Sigmoid colon (tissue), 7 donors: ENCODE measurements at places on chromosomes 2 and 18. TPM values are rescaled to one million over a fixed set of nuclear protein-coding genes. Genes with fewer than 3 reads are reported as not detected.
A peak's percentile ranks its signal among the peaks of the same experiment; 100 is the strongest.

DNA sequence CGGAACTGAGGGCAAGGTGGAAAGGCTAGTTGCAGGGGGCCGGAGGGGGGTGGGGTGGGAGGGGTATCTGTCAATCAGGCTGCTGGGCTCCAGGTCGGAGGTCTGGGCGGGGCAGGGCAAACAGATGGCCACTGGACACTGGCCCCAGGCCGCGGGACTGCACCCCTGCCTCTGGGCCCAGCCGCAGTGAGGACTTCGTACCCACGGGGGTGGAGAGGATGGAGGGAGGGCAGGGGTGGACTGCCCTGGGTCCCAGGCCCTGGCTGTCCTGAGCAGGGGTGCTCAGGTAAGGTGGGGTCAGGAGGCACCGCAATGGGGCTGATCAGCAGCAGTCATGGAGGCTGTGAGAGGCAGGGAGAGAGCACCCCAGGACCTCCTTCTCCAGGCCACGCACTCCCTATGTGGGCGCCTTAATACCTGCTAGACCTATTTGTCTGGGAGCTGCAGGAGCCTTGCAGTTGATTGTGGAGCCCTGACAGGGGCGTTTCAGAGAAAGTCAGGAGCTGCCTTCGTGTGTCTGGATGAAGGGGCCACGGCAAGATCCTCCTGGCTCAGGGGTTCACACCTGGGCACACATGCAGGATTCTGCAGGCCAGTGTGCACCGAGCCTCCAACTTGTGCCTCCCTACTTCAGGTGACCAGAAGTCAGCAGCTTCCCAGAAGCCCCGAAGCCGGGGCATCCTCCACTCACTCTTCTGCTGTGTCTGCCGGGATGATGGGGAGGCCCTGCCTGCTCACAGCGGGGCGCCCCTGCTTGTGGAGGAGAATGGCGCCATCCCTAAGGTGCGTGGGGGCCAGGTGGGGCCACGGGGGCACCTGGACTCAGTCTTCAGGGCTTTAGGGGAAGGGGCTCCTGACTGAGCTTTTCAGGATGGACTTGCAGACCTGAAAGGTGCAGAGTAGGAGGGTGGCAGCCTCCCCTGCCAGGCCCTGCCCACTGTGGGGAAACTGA is 1.5 kb downstream of the CTDSP1 start:
- H3K27ac ChIP-seq = peak overlapping the region; percentile 100
- peaks cover 31% of the 10 kb centered on the region for H3K36me3 ChIP-seq
- DNase-seq = peak; percentile 73
- no peaks in the 10 kb centered on the region for H3K27me3 ChIP-seq
- peak overlapping the region; percentile 97 for H3K4me3 ChIP-seq

DNA sequence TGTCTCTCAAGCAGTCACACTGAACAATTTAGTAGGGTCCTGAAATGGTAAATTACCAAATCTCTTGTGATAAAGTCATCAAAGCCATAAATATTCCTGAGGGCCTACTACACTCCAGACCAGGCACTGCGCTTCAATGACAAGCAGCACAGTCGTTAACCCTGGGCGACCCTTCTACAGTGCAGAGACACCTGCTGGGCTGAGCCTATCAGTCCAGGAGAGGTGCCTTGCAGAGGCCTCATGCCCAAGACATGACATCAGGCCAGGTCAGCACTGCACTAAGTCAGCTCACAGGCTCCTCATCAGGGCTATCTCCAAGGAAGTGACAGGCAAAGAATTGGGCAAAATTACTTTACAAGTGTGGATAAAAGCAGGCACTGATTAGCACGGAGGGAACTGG is 166.4 kb upstream of the EPB41L3 start:
- H3K4me3 ChIP-seq = no peak overlapping the region
- no peak for DNase-seq
- no peaks in the 10 kb centered on the region for H3K27me3 ChIP-seq
- H3K27ac ChIP-seq = no peak overlapping the region

GRCh38 chr2:46557788-46558187 is 78.4 kb downstream of the TMEM247 start:
- DNase-seq = no peak
- no peak overlapping the region for H3K27ac ChIP-seq
- H3K4me3 ChIP-seq = no peak overlapping the region
- H3K4me1 ChIP-seq = peaks cover 49% of the 10 kb centered on the region
- H3K27me3 ChIP-seq = no peaks in the 10 kb centered on the region

GRCh38 chr2:11444737-11445136 is 21.2 kb downstream of the E2F6 start:
- H3K27me3 ChIP-seq = no peaks in the 10 kb centered on the region
- H3K4me1 ChIP-seq = no peaks in the 10 kb centered on the region
- H3K27ac ChIP-seq = no peak overlapping the region
- no peak for DNase-seq
- H3K4me3 ChIP-seq = no peak overlapping the region

DNA sequence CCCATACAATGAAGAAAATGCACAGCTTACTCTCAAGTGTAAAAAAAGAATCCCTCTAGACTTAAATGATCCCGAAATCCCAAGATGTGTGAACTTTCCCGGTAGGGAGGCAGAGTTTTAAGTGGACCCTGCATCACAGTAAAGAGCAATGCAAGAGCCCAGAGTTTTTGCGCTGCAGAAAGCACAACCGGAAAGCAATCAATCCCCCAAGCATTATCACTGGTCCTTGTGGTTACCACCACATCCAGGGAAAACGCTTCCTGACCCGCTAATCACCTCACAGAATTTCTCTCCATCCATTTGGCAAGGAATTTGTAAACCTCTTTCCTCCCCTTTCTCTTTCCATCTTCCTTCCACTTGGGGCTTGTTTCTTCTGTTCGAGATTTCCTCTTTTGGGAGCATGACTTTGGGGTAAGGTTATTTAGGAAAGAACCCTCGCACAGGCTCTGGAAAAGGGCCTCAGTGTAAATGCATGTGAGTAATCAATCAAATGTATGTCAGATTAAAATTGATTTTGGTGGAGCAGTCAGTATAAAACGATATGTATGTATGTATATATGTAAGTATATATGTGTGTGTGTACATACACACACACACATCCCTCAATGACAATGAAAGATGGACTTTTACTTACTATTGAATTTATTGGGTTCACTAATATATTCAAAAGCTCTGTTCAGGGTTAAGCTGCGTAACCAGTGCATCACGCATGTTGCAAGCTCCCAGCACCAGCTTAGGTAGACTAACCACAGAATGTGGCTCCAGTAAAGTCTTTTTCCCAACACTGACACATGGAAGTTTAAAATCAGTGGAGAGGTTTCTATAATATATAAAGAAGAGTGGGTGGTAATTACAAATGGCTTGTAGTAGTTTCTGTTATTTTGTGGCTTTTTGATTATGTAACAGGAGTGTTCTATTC is 1.6 kb downstream of the PLCL1 start:
- peaks cover 45% of the 10 kb centered on the region for H3K4me1 ChIP-seq
- no peaks in the 10 kb centered on the region for H3K36me3 ChIP-seq
- H3K27ac ChIP-seq = peak overlapping the region; percentile 86
- DNase-seq = no peak
- H3K27me3 ChIP-seq = no peaks in the 10 kb centered on the region

DNA sequence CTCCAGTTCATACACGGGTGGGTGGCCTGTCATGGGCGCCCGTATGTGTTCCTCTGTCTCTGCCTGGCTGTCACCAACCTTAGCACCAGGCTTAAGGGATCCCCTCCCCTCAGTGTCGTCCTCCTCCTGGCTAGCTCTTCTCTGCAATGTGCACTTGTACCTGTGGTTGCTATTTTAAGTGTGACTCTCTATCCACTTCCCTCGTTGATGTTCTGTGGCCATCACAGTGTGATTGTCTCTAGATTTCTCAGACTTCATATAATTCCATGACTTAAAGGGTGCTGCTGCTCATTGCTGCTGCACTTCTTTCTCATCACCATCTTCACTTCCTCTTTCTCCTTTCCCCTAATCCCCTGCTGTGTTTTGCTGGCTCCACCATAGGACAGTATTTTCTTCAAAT is 143.4 kb downstream of the EML6 start:
- no peaks in the 10 kb centered on the region for H3K36me3 ChIP-seq
- H3K27me3 ChIP-seq = no peaks in the 10 kb centered on the region
- no peaks in the 10 kb centered on the region for H3K4me1 ChIP-seq
- no peak overlapping the region for H3K27ac ChIP-seq

- H3K27ac ChIP-seq = no peak overlapping the region
- H3K4me3 ChIP-seq = no peak overlapping the region
- H3K4me1 ChIP-seq = no peaks in the 10 kb centered on the region
Measured at GRCh38 chr2:100350661-100351185, 28.4 kb upstream of the LONRF2 start.

- H3K4me1 ChIP-seq = no peaks in the 10 kb centered on the region
- H3K27me3 ChIP-seq = no peaks in the 10 kb centered on the region
- no peak overlapping the region for H3K27ac ChIP-seq
- no peak overlapping the region for H3K4me3 ChIP-seq
- no peaks in the 10 kb centered on the region for H3K36me3 ChIP-seq
Measured at GRCh38 chr2:150729495-150729955, 242.1 kb upstream of the RND3 start.

DNA sequence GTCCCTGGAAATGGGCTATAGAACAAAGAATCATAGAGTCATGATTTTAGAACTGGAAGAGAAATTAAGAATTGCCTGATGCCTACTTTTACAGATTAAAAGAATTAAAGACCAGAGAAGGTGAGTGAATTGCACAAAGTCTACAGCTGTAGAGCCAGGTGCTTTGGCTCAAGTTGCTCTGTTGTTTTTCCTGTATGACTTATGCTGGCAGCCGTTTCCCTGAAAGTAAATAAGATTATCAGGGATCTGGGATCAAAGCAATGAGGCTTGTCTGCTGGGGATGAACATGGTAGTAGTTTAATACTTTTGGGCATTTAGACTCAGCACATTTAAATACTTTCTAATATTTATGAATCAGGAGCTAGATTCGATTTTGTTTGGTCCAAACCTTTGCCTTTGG is 166.9 kb downstream of the PRPF40A start:
- peaks cover 5% of the 10 kb centered on the region for H3K4me1 ChIP-seq
- DNase-seq = no peak
- H3K36me3 ChIP-seq = no peaks in the 10 kb centered on the region
- H3K4me3 ChIP-seq = no peak overlapping the region

DNA sequence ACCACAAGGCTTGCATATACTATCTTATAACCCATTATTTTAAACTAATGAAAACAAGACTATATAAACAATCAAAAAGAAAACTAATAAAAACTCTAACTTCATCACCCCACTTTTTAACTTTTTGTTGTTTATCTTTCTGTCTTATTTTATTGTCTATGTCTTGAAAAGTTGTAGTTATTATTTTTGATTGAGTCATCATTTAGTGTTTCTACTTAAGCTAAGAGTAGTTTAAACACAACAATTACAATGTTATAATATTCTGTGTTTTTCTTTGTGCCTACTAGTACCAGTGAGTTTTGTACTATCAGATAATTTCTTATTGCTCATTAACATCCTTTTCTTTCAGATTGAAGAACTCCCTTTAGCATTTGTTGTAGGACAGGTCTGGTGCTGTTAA is 318.7 kb upstream of the ATP5MC3 start:
- no peaks in the 10 kb centered on the region for H3K36me3 ChIP-seq
- H3K4me1 ChIP-seq = no peaks in the 10 kb centered on the region
- no peak overlapping the region for H3K27ac ChIP-seq

- H3K27ac ChIP-seq = no peak overlapping the region
- peaks cover 5% of the 10 kb centered on the region for H3K36me3 ChIP-seq
- no peak for DNase-seq
- no peaks in the 10 kb centered on the region for H3K27me3 ChIP-seq
Measured at GRCh38 chr2:121520641-121520994, 10.1 kb upstream of the RNU4ATAC start.

DNA sequence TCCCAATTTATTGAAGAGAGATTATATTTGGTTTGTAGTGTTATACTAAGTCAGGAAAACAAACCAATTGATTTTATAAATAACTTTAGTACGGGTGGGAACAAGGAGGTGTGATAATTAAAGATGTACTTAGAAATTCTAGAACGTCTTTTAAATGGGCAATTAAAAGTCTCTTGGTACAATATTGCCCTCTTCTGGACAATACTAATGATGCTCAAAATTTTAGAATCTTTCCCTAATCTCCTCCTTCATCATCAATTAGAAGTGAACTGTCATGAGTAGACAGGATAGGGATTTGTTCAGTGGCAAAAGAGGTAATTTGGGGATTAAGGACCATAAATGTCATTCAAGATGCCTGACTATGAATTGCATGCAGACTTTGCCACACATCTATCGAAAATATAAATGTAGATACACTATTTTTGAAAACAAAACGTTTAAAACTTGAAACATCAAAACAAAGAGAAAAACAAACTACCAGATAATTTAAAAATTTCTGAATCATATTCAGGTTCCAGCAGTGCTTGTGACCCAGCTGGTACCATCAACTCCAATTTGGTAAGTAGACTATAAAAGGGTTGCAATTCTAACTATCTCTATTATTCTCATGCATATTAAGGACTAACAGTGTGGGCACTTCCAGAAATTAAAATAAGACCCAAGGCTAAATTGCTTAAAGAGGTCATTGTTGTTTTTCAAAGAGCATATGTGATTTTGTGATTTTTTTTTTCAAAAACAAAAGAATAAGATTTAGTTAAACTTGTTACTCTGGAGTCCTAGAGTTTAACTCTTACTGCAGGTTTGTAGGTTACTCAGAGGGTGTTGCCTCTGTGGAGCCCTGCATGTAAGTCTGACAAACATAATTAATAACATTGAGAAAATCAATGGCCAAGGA is 123.5 kb downstream of the LAMA3 start:
- no peaks in the 10 kb centered on the region for H3K27me3 ChIP-seq
- no peak for DNase-seq
- H3K4me1 ChIP-seq = no peaks in the 10 kb centered on the region
- H3K36me3 ChIP-seq = no peaks in the 10 kb centered on the region

DNA sequence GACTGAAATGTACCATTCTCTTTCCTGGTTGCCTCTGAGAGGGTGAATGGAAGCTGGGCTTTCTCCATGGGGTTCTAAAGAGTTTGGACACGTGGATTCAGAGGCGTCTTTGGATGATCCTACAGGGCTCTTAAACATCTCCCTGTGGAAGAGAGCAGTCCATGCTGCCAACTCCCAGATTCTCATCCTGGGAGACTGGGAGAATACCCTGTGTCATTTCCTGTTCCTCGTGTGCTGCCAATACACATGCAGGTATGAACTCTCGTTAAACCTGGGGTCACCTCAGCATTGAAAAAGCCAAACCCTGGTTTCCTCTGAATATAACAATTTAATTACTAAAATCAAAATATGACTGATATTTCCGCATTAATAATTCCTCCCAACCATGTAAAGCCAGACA is 73.3 kb upstream of the NT5C1B start:
- H3K36me3 ChIP-seq = no peaks in the 10 kb centered on the region
- no peaks in the 10 kb centered on the region for H3K4me1 ChIP-seq
- no peak for DNase-seq
- H3K4me3 ChIP-seq = no peak overlapping the region
- H3K27ac ChIP-seq = no peak overlapping the region
- H3K27me3 ChIP-seq = no peaks in the 10 kb centered on the region

- H3K4me3 ChIP-seq = no peak overlapping the region
- no peak for DNase-seq
- no peaks in the 10 kb centered on the region for H3K4me1 ChIP-seq
- H3K27me3 ChIP-seq = no peaks in the 10 kb centered on the region
- no peak overlapping the region for H3K27ac ChIP-seq
- H3K36me3 ChIP-seq = no peaks in the 10 kb centered on the region
Measured at GRCh38 chr2:207265869-207266268, 100.1 kb upstream of the KLF7 start.

The QPCT gene
- 73.9 TPM for total RNA-seq

The GPATCH11 gene
- total RNA-seq = 10.7 TPM

The NPHP1 gene
- 11.1 TPM for total RNA-seq

The DCC gene
- total RNA-seq = 0.83 TPM

The CCDC102B gene
- 16.3 TPM for total RNA-seq

The SPC25 gene
- 0.54 TPM for total RNA-seq

The IFT172 gene
- 37.7 TPM for total RNA-seq

The L3MBTL4 gene
- total RNA-seq = 5.7 TPM

The SLC4A5 gene
- total RNA-seq = 2.1 TPM

The LAMA1 gene
- total RNA-seq = 1.4 TPM
